Heart left ventricle (tissue), 16 donors: ENCODE measurements at places on chromosomes 12 and 14. TPM values are rescaled to one million over a fixed set of nuclear protein-coding genes. Genes with fewer than 3 reads are reported as not detected.

- no peak for DNase-seq
Measured at GRCh38 chr12:88420457-88420856, 159.8 kb downstream of the KITLG start.

- DNase-seq = no peak
Measured at GRCh38 chr12:64325055-64325454, 65.5 kb downstream of the C12orf56 start.

Gene CLEC4C
- not detected for total RNA-seq

Gene CHST11
- total RNA-seq = 5.1 TPM

DNA sequence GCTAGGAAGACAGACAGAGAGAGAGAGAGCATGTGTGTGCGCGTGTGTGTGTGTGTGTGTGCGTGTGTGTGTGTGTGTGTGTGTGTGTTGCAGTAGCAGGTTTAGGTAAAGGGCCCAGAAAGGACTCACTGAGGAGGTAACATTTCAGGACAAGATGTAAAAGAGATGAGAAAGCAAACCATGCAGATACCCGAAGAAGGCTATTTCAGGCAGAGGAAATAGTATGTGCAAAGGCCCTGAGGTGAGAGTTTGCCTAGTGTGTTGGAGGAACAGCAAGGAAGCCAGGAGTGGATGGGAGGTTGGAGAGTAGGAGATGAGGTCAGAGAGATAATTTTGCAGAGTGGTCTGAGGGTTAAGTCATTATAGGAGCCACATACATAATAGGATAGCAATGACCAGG is 754.3 kb upstream of the TBX3 start:
- DNase-seq = no peak
